Right lobe of liver (tissue), 6 donors: ENCODE measurements at places on chromosomes 12 and 14.

- no peak for DNase-seq
Measured at GRCh38 chr14:90575781-90576180, 179.0 kb downstream of the CALM1 start.

- no peak for DNase-seq
Measured at GRCh38 chr12:27524839-27525753, 1.1 kb downstream of the PPFIBP1 start.

- DNase-seq, result no peak
Measured at GRCh38 chr12:128190614-128191013, 76.4 kb upstream of the TMEM132C start.

- no peak for DNase-seq
Measured at GRCh38 chr12:123006977-123007376, 26.5 kb downstream of the ARL6IP4 start.

DNA sequence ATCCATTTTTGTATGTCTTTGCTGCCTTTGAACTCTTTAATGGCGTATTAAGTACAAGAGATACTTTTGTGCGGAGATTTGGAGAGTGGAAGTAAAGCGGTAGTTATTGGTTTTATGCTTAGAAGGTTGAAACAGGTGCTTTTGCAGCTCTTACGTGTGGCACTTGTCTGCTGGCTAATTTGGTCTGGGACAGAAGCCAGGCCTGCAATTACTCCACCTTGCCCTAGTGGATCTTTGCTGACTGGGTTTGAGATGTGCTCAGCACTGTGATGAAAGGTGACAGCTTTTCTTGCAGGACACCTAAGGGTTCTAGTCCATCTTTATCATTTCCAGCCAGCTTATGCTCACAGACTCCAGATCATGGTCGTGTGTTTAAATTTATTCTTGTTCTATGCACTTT, 252.5 kb downstream of the RPL10L start:
- no peak for DNase-seq
